ENCODE measurements at places on chromosomes 1 and 21.
A peak's percentile ranks its signal among the peaks of the same experiment; 100 is the strongest.

GRCh38 chr1:204180133-204180532 is 14.0 kb upstream of the REN start:
- no peak for DNase-seq

GRCh38 chr1:44713321-44713781 is 17.6 kb downstream of the RNU5D-1 start:
- DNase-seq, result peak; percentile 70

- DNase-seq, result peak; percentile 86
These were observed 21.4 kb downstream of the SLC2A7 start for GRCh38 chr1:9004700-9005394.

DNA sequence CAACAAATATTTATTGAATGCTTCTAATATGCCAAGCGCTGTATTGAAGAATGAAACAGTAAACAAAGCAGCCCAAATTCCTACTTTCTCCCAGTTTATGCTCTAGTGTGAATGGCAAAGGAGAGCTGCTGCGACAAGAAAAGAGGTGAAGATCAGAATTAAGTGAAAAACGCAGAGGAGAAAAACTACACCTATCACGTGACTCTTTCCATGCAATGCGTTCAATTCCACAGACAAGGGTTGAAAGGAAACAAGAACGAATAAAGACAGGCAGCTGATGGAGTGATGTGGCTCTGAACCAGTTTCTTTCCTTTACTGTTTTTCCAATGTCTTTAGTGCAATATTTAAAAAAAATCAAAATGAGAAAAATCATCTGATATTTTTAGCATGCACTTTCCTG is 23.6 kb downstream of the MT1HL1 start:
- DNase-seq, result no peak

DNA sequence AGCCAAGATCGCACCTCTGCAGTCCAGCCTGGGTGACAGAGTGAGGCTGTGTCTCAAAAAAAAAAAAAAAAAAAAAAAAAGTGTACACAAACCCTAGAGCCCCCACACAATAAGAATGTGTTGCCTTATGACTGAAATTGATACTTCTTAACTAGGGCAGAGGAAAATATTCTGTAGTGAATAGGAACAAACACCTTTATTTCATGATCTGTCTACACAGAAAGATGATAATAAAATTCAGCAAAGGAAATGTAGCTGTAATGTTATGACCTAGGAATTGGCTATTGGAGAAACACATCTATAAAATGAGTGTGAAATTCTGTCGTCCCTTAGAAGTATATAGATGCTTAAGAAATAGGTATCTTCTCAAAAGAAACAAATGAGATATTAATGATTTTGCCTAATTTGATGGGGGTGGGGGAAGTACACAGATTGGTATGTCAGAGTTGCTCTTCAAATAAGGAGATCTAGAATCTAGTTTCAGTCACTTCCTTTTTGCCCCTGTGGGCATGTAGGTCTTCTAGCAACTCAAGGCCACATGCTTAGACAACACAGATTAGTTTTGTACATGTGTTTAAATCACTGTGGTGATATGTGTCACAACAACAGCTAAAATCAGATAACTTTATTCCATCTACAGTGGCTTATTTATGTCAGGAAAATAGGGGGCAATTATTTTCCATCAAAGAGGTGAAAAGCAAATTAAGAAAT is 10.7 kb upstream of the GPR25 start:
- DNase-seq, result no peak
